ENCODE measurements at places on chromosomes 6 and 20.

- DNase-seq, result no peak
Observed at GRCh38 chr6:148771896-148772554, 25.2 kb downstream of the UST start.

GRCh38 chr6:73123632-73124329, 101.5 kb downstream of the KHDC1L start:
- DNase-seq, result peak; percentile 10

GRCh38 chr6:135180542-135181332, at the start of gene MYB:
Gene MYB, plus strand, starts transcription at chr6:135181308. Its CDS starts 206 bp downstream, at chr6:135181514.
- peak; percentile 95 for DNase-seq

GRCh38 chr20:17109307-17109706, 117.5 kb upstream of the PCSK2 start:
- DNase-seq, result no peak
